ENCODE measurements at places on chromosomes 16 and 17.

- no peak for DNase-seq
Measured at GRCh38 chr16:11236461-11237254, 19.3 kb downstream of the SOCS1 start.

GRCh38 chr17:8609910-8610309 lies 20.6 kb downstream of the MYH10 start:
- DNase-seq: no peak

- DNase-seq: no peak
Measured at GRCh38 chr17:53061446-53061845, 761.3 kb upstream of the KIF2B start.

GRCh38 chr17:57704448-57704847 lies 40.7 kb downstream of the CCDC182 start:
- DNase-seq: no peak

DNA sequence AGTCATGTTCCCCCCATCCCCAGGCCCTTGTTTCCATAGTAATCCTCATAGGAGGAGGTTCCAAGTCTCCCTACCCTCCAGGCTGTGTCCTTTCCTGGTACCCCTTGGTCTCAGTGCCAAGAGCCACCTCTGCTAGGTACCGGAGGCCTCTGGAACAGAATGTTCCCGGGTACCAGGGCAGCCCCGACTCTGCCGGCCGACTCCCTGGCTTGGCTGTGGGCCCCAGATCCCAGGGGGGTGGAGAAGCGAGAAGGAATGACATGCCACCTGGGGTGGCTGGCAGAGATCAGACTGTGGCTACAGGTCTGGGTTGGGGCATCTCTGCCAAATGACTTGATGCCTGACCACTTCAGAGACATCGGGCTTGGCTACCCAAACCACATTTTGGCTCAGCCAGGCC lies 3.6 kb downstream of the STAC2 start:
- DNase-seq: no peak

- no peak for DNase-seq
Measured at GRCh38 chr16:27841061-27841801, 222.3 kb downstream of the GSG1L start.

GRCh38 chr16:81514568-81515258 lies 70.1 kb downstream of the CMIP start:
- no peak for DNase-seq

GRCh38 chr17:64075913-64076312 lies 54.0 kb downstream of the ERN1 start:
- DNase-seq: no peak

Measured in stimulated activated CD4-positive, alpha-beta T cell treated with anti-CD3 and anti-CD28 coated beads, TNF-alpha, amount 100 ng/mL, for 48 hours (primary cell).